ENCODE measurements at places on chromosomes 4 and X.

DNA sequence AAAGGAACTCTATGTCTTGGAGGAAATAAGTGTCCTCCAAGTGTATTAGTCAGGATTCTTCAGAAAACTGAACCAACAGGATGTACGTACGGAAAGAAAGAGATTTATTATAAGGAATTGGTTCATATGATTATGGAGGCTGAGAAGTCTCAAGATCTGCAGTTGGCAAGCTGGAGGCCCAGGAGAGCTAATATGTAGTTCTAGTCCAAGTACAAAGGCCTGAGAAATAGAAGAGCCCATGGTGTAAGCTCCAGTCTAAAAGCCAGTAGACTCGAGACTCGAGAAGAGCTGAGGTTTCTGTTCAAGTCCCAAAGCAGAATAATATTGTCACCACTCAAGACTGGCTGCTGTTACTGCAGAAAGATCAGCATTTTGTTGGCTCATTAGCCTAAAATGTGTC is 65.3 kb upstream of the EFNB1 start:
- no peak for DNase-seq

DNA sequence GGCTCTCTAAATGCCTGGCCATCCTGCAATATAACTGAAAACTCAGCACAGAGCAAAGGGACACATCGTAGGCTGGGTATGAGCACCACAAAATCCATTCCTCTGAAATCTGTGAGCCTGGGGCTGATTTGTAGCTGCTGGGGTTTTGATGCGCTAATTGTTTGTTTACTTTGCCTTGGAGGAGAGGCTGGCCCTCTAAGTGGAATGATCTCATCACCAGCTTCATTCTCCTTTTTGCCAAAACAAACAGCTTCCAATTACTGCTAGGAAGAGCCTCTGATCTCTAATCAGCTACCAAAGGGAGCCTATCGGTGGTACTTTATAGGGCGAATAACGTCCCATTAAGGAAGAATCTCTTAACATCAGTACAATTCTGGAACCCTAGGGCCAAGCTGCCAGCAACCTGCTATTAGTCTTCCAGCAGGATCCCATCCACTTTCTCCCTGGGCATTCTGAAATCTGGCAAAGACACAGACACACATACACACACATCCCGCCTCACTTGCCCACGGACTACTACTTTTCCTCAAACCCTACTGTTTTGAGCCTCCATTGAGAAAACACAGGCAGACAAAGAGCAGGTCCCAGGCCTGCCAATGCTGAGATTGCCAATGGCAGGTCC is 5.8 kb downstream of the ANOS1 start:
- no peak for DNase-seq

DNA sequence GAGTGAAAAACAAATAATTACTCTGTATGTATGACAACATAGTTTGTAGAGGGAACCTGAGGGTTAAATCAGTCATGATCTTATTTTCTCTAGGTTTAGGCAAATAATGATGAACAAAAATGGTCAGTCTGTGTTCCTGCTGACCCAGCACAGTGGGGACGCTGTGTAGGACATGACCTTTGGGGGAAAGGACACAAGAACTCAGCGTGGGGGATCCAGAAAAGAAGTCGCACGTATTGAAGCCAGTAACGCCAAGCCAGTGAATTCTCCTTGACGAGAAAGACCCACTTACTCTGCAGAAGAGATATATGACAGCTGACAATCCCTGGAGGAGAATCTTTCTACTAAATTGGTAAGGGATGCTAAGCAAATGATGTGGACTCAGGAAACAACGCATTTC is 36.6 kb downstream of the HELT start:
- DNase-seq, result no peak

DNA sequence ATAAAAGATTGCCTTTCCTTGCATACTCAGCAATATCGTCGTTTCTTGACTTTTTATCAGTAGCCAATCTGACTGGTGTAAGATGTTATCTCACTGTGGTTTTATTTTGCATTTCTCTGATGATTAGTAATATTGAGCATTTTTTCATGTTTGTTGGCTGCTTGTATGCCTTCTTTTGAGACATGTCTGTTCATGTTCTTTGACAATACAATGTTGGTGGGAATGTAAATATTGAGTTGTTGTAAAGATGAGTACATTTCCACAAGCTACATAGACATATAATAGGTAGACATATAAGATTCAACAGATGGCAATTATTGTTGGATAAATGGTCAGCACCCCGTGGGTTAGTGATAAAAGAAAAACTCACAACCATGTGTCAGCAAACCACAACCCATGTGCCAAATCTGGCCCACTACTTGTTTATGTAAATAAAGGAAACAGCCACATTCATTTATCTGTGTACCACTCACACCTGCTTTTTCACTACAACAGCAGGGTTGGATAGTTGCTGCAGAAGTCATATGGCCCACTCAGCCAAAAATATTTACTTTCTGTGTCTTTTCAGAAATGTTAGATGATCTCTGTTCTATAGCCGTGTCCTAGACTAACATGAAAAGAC is 153.1 kb upstream of the VCX start:
- no peak for DNase-seq

- no peak for DNase-seq
These were observed 601.3 kb downstream of the SPRY1 start for GRCh38 chr4:123997776-123998449.

DNA sequence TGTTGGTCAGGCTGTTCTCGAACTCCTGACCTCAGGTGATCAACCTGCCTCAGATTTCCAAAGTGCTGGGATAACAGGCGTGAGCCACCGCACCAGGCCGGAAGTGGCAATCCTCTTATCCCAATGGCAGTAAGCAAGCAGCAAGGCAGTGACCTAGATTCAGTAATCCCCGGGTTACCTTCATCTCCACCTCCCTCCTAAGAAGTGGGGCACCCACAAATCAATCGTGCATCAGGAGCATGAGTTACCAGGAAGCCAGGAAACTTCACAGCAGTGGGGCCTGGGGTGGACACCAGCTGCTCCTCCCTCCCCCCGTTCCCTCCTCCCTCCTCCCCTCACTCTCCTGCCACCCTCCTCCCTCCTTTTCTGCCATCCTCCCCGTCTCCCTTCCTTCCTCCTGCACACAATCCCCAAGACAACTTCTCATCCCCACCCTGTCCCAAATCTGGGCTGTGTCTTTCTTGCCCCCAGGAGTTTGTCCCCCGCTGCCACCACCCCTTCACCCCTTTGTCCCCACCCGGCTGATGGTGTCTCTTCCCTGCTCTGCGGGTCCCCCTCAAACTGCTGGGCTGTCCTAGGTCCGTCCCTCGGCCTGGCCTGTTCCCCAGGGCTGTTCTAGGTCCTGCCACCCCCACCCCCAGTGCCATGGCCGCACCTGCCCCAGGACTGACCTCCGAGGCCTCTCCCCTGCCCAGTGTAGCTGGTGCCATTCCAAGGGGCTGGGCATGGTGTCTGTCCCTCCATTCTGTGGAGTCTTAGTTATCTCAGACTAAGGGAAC is 2.2 kb downstream of the PDE6B start:
- DNase-seq, result no peak

- DNase-seq, result no peak
These were observed 891 bp downstream of the CISD2 start for GRCh38 chr4:102869569-102870197.

GRCh38 chr4:180932370-180933001 is 1310.7 kb upstream of the TENM3 start:
- no peak for DNase-seq

DNA sequence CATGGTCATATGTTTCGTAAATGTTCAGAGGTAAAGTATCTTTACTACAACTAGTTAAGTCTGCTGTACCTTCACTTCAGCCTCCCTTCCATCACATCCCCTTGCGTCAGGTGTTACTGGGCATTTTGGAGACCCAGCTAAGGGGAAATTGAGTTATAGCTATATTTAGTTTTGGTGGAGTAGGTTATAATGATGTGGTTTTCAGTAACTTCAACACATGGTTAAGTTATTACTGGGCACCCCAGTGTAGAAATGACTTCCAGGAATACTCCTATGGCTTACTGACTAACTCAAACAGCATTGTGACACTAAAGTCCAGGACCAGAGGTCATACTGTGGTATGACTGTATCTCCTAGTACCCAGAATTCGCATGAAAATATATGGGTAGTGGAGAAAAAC is 23.4 kb upstream of the ACSL1 start:
- no peak for DNase-seq

DNA sequence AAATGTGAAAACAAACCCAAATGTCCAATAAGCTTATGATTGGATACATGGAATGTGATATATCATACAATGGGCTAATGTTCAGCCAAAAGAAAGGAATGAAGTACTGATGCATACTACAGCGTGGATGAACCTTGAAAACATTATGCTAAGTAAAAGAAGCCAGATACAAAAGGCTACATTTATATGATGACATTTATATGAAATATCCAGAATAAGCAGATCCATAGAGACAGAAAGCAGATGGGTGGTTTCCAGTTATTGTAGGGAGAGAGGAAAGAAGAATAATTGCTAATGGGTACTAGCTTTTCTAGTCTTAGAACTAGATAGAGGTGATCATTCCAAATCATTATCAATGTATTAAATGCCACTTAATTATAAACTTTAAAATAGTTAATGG is 801.3 kb downstream of the IL1RAPL1 start:
- no peak for DNase-seq

GRCh38 chrX:7074148-7074907 is 73.2 kb upstream of the STS start:
- no peak for DNase-seq

GRCh38 chr4:67615119-67615518 is 56.6 kb downstream of the STAP1 start:
- no peak for DNase-seq

GRCh38 chrX:113545040-113545439 is 704.4 kb upstream of the AMOT start:
- no peak for DNase-seq

DNA sequence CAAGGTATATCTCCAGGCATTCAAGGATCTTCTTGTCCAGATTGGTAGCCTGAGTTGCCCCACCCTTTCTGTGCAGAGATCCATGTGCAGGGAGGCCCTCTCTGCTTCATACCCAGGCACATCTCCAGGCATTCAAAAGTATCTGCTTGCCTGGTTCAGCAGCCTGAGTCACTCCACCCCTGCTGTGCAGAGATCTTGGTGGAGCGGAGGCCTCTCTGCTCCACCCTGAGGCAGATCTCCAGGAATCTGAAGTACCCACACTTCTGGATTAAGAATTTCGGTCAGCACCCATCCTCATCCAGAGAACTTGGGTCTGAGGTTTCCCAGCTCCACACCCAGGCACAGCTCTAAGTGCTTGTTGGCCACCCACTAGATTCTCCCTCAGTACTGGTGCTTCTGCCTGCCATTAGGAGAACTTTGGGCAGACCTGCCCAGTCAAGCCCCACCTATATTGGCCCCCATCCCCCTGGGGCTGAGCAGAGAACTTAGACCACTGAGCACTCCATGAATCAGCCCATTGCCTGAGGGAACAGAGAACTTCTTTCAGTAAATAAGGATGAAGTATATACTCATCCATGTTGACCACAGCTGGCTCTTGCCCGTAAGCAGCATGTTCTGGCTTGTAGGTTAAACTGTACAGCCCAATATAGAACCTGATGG is 199.5 kb upstream of the ZCCHC13 start:
- no peak for DNase-seq

DNA sequence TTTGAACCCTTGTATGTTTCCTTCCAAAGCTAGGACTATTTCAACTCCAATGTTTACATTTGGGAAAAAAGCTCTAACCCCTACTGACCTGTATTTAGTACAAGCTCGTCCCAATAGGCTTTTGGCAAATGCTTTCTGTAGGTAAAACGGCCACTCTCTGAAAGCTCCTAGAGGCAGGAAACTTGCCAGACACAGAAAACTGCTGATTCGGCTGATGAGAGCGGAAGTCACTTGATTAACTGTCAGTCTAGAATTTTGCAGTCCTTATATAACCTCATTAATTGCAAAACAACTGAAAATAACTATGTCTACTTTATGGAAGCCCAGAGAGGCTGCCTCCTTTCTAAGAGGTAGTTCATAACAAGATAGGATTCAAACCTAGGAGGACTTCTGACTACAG is 108.1 kb downstream of the TSPAN7 start:
- no peak for DNase-seq

DNA sequence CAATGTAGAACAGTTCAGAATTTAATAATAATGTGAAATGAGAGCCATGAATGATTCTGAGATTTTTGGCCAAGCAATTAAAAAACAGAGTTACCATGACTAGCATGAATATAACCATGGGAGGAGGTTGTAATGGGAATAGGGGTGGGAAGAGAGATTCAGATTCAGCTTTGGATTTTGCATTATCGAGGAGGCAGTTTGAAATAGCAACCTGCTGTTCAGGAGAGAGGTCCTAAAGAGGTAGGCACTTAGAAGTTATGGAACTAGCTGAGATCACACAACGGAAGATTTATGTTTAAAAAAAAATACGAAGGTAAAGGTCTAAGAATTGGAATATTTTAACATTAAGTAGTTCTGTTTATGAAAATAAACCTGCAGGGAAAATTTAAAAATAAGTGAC is 124.4 kb upstream of the TECRL start:
- DNase-seq, result no peak

DNA sequence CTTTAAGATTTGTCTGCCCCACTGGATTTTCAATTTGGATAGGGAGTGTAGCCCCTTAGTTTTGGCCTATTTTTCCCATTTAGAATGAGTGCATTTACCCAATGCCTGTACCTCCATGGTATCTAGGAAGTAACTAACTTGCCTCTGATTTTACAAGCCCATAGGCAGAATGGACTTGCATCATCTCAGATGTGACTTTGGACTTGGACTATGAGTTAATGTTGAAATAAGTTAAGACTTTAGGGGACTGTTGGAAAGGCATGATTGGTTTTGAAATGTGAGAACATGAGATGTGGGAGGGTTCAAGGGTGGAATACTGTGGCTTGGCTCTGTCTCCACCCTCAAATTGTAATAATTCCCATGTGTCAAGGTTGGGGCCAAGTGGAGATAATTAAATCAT is 2480.2 kb downstream of the PCDH7 start:
- no peak for DNase-seq

- DNase-seq, result no peak
These were observed 121.6 kb upstream of the TRIM2 start for GRCh38 chr4:153082322-153083301.

- no peak for DNase-seq
These were observed 17.4 kb upstream of the CXorf51A start for GRCh38 chrX:146831994-146832393.

GRCh38 chrX:122501652-122502051 is 682.4 kb upstream of the GRIA3 start:
- DNase-seq, result no peak

DNA sequence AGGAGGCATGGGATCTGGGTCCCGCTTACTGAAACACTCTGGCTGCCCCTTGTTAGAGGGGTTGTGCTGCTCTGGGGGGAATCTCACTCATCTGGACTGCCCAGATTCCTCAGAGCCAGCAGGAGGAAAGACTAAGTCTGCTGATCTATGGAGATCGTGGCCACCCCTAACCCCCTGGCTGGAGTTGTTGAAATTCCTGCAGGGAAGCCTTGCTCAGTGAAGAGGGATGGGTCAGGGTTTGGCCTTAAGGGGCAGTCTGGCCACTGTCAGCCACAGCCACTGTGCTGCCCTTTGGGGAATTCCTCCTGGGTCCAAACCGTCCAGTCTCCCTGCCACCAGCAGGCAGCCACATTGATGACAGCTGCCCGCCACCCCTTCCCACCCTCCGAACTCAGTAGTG is 362.0 kb upstream of the AMOT start:
- DNase-seq, result no peak
